LoVo (cell line): ENCODE measurements at places on chromosomes 1 and 21.

DNA sequence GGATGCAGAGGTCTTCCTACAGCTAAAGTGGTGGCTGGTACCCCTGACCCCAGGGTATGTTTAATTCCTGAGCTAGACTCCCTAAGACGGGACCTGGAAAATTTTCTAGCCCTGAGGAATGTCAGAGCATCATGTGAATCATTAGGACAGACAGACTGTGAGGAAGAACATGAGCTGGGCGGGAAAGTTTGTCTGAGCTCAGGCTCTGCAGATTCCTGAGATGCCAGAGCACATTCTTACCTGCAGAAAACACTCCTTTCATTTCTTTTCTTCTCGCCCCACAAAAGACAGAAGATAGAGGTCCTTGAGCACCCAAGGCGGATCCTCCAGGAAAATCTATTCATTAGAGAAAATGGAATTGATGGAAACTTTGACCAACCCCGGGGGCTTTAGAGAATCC, 6.5 kb downstream of the CAPN2 start:
- DNase-seq: no peak

GRCh38 chr1:8510041-8510823, 192.3 kb downstream of the SLC45A1 start:
- DNase-seq: no peak

- no peak for DNase-seq
Observed at GRCh38 chr1:208644401-208645160, 400.4 kb upstream of the PLXNA2 start.

DNA sequence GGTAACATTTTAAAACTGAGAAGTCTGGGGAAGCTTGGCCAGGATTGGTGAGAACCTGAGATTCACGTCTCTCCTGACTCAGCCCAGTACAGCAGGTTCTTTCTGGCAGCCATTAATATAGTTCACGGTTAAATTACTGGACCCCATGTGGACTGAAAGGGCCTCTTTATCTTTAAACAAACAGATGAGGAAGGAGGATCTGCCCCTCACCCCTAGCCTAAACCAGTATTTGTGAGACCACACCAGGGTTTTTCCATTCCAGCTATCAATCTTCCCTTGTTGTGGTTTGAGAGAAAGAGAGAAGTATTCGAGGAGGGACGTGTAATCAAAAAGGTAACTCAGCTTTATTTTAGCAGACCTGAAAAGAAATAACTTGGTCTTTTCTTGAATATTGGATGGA, 137.1 kb downstream of the PROX1 start:
- DNase-seq: no peak

- DNase-seq: no peak
Observed at GRCh38 chr1:54339126-54339525, 67.1 kb downstream of the SSBP3 start.

- DNase-seq: no peak
Observed at GRCh38 chr1:232372841-232373440, 257.0 kb downstream of the SIPA1L2 start.

- DNase-seq: no peak
Observed at GRCh38 chr1:22313321-22313720, 138.3 kb upstream of the ZBTB40 start.

- no peak for DNase-seq
Observed at GRCh38 chr1:172672720-172673119, 13.8 kb downstream of the FASLG start.

GRCh38 chr1:222898191-222898527, 83.3 kb downstream of the DISP1 start:
- no peak for DNase-seq

- DNase-seq: peak; percentile 51
Observed at GRCh38 chr1:175152006-175152652, 40.4 kb downstream of the KIAA0040 start.

GRCh38 chr1:45586769-45587168, 2.9 kb downstream of the NASP start:
- no peak for DNase-seq

DNA sequence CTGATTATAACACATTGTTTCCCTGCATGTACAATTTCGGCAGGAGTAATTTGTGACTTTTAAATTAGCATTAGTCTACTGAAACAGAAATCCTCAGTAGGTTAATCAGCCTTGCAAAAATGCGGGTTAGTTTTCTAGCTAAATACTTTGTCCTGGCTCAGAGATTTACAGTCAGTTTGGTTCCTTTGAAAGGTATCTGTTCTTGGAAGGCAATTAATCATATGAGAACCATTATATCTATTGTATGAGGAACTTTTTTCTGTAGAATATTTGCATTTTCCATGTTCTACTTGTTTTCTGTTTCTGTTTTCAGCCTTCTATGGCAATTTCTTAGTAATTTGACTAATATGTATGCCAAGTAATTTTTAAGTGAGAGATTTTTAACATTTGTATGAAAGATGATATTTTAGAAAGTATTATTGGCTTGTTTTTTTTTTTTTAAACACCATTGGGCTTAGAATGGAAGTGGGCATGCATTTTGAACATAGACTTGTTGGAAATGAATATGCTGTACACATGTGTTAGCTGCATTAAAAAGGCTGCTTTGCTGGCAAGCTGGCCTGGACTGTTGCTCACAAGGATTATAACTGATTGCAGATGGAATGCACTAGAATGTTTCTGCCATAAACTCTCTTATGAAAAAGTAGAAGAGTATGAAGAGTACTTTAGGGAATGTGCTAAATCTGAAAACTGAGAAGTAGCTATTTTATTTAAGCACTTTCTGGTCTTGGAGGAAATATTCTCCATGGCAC, 26.2 kb downstream of the KIF1B start:
- DNase-seq: no peak

DNA sequence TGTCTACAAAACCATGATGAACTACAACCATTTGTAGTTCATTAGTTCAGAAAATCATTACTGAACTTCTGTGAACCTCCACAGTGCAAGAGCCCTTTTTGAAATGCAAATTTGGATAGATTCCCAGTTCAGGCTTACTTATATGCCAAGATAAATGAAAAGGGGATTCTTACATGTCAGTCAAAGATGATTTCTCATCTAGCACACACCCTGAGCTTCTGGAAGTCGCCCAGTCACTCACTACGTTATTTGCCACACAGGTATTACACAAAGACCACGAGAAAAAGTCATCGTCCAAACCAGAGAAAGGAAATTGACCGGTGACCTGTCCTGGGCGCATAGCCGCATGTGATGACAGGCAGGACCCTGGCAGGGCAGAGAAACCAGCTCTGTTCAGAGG, 41.8 kb downstream of the ETS2 start:
- no peak for DNase-seq

DNA sequence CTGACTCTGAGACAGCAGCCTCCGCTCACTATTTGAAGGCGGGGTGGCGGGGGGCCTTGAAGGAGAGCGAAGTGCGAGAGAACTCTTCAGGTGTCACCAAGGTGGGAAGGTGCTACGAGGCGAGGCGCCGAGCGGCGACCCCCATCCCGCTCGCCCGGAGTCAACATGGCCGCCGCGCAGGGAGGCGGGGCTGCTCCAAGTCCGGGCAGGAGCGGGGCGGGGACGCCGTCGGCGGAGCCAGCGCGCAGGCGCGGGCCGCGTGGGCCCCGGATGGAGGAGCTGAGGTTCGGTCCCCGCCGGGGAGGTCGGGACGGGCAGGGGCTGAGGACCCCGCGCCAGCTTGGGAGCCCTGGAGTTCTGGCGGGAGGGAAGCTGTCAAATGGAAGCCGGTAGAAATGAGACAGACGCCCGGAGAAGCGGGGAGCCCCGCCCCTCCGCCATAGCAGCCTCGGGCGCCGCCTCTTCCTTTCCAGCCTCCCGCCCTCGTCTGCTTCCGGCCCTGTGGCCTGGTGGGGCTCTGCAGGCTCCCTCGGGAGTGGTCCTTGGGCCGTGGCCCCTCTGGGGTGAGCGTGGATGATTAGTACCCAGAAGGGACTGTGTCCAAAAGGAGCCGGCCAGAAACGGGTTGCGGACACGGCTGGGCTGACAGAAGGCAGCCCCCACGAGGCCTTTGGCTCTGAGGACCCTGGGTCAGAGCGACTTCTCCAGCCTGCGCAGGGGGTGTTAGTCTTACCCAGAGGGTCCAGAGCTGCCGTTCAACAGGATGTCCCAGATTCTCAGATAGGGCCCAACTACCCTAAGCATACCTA, at the start of gene PIGV:
Gene PIGV (plus strand): TSS at position 245 of the 809 bp plus-strand sequence. CDS start 2,866 bp downstream, outside the sequence.
- peak; percentile 88 for DNase-seq

- no peak for DNase-seq
Observed at GRCh38 chr1:85596947-85597346, 16.4 kb downstream of the CCN1 start.

DNA sequence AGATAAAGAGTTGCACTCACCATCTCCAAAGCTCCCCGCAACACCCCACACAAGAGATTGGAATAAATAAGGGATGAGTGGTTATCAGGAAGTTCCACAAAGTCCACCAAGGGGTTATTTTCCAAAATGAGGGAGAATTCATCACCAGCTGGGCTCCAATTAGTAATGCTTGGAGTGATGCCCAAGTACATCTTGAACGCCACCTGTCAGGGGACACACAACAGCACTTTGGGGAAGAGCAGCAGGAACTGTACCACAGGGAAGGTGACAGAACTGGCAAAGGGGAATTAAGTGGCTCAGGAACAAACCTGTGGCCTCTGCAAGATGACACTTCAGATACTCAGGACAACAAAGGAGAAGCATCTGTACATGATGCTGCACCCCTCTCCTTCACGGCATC, 11.5 kb downstream of the TRAPPC3 start:
- DNase-seq: no peak

DNA sequence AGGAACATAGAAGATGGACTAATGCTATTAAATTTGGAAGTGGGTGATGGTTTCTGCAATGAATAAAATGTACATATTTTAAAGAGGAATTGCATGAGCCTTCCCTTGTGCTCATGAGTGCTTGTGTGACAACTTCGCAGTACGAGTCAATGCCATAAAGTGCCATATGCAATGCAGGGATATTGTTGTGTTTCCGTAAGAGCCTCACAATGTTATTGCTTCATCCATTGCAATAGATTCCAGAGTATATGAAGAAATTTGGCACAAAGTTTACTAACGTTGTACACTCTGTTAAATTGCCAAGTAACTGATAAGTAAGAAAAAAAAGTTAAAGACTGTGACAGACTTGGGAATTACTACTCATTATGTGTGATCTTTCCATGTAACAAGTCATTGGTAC, 22.3 kb downstream of the BTG3 start:
- DNase-seq: no peak

DNA sequence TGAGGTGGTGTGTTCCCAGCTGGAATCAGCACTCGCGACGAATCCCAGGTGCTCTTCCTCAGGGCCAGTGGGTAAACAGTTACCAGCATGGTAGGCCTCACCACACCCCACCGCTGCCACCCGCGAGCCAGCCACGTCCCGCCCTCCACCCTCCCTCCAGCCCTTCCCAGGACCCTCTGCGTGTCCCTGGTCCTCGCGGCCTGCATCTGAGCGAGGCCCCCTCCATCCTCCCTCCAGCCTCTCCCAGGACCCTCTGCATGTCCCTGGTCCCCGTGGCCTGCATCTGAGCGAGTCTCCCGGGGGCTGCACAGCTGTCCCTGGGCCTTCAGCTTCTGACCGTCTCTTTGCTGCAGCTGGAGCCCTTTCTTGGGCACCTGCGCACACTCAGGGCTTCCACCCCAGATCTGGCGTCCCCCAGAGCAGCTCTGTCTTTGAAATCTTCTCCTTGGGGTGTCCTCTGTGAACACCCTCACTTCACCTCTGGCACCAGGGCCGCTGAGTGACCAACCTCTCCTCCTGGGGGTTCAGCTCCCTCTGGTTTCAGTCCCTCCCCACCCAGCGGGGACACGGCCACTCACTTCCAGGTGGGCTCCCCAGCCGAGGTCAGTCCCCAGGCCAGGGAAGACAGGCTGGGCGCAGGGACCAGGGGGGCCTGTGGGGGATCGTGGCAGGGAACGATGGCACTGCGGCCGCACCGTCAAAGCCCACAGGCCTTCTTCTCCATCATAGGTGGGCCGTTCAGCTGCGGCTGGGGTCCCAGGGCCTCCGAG, 57.8 kb upstream of the COL6A2 start:
- DNase-seq: no peak

DNA sequence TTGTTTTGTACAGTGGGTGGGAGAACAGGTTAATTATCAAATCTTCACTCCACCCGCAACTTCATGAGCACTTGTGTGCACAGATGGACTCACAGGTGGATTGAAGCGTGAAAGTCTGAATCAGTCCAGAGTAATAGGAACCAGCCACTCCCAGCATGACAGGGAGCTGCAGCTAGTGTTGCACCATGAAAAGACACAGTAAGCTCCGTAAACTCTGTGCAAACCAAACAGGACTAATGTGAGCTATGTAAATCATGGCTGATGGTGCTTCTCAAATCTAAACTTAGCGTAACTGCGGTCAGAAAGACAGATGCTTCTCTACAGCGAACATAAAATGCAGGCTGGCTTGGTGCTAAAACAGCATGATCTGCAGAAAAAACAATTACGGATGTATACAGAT, 114.4 kb downstream of the CENPF start:
- no peak for DNase-seq

- no peak for DNase-seq
Observed at GRCh38 chr1:2587860-2588571, 1.4 kb downstream of the PRXL2B start.

- no peak for DNase-seq
Observed at GRCh38 chr1:112253366-112253765, 142.6 kb upstream of the CTTNBP2NL start.

GRCh38 chr1:243473227-243474135, 217.6 kb downstream of the SDCCAG8 start:
- no peak for DNase-seq

DNA sequence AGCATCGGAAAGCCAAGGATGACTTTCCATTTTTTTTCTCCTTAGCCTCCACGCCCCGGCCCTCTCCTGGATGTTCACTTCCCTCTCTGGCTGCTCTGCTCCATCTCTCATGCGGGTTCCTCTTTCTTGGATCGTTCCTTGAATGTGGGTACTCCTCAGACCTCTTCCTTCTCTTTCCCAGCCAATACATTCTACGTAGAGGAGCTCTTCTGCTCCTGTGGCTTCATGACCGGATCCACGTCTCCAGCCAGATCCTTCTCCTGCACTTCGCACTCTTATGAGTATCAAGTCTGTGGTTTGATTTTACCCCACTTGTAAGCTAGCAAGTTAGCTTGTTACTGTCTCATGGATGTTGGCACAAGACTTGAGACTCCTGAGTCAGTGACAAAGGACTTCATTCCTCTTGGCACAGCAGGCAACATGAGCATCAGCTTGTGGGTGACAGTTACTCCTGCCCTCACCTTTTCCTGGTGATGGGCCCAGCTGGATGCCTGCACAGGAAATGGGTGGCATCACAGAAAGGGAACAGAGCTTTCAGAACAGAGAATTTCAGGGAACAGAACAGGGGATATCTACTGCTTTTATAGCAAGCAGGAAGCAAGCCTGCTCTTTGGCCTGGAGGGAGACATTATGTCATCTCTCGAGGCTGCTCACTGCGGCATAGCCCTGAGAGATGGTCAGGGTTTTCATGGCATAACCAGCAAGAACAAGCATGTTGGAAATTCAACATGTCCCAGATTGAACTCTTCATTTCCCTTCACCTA, 100.1 kb upstream of the KIF26B start:
- no peak for DNase-seq

- DNase-seq: no peak
Observed at GRCh38 chr21:43658769-43659135, 536 bp downstream of the HSF2BP start.

GRCh38 chr1:211579440-211580302, 710 bp upstream of the SLC30A1 start:
- peak; percentile 68 for DNase-seq
